ENCODE measurements at places on chromosomes 5 and 9.

DNA sequence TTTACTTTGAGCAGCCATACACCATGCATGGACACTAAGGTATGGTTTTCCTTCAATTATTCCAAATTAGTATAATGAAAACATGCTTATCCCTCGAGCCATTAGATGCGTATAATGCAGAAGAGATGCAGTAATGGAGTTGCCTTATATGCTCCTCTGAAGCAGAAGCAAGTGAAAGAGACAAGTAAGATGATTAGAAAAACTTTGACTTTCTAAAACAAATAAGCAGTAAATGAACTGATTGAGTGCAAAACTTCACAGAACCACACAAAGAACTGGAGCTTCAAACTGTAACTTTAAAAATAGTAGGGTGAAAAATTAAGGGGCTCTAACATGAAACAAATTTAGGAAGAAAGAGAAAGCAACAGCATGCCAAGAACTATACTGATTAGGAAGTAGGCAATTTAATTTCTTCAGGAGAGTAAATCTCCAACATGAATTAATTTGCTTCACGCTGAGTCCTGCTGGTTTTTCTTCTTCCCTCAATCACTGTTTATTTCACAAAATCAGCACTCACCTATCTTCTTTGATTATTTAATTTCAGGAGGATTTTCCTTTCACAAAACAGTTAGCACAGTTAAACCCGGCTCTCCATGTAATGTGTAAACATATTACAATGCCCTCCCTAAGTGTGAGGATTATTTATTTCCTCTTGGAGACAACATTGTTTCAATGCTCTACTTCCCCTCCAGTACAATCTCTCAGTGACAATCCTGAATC lies 90.3 kb upstream of the PAM start:
- DNase-seq = no peak

DNA sequence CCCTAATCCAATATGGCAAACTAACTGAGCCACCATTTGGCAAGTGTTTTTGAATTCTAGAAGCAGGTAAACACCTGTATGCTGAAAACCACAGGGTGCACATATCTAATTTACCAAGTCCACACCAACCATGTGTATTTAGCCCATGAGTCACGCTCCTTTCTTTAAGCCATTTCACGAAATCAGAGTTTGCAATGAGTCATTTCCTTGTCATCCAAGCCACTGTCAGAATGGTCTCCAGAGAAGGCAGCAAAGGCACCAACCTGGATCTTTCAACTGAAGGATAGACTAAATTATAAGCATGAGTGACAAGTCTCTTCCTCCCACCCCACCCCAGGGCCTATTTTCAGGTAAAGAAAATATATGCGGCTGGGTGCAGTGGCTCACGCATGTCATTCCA lies 110.0 kb downstream of the PAX5 start:
- DNase-seq = no peak

GRCh38 chr9:124000161-124000783 lies 11.3 kb upstream of the LHX2 start:
- DNase-seq = no peak

DNA sequence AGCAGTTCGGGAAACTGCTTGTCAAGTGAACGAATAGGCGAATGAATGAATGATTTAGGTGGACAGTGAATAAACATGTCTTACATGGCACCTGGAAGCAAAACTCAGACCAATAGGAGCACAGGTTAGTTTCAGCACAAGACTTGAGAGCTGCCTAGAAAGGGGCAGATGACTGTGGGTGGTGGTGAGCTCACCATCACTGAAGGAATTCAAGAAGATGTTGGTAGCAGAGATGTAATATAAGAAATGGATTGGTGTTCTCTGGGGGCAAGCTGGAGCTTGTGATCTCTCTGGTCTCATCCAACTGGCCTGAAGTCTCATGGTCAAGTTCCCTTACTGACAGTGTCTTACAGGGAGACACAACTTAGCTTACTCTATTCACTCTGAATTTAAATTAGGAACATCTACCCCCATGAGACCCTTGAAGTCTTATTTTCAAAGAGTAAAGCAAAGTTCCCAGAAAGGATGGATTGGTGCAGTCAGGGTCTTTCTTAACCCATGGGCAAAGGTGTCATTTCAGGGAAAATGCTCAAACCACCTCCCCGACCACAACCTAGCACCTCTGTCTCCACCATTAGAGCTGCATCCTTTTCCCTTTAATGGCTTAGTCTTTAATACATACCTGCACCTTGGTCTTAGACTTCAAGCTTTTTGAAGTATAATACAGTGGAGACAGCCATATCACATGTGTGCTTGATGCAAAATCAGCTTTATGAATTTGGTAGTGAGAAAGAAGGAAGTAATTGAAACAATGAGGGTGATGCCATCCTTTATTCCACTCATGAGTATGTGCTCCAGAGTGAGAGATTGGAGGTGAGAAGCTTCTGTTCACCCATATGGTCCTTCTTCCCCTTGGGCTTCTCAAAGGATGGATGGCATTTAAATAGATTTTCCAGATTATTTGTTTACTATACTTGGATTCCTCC lies 5.1 kb downstream of the LCP2 start:
- no peak for DNase-seq

GRCh38 chr5:69170495-69170894 lies 3.5 kb downstream of the CCNB1 start:
- DNase-seq = no peak

DNA sequence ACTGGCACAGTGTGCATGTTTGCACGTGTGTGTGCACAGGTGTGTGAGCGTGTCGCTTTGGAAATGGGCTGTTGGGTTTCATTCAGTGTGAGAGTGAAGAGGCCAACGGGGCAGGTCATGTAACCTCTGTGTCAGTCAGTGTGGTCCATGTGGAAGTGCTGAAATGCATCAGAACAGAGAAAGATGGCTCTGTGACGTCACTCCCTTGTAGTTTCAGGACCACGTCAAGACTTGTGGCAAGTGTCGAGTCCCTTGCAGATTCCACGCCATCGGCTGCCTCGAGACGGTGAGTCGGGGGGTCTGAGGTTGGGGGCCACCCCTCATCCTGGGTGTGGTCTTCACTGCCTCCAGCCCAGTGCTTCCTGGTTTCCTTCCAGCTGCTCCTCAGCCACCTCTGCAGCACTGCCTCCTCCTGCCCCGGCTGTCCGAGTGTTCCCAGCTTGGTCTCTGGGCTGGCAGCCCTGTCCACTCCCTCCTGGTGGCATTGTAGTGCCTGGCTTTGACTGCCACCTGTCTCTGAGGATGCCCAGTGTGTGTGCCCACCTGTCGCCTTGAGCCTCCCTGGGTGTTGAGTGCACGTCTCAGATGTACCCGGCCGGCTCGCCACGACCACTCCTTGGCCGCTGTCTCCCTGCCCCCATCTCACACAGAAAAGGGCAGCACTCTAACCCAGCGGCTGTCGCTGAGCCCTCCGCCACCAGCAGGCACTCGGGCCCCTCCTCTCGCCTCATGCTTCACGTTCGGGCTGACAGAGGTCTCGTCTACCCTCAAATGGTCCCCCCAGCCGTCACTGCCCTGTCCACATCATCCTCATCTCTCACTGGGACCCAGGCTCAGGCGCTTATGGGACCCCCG lies 28.0 kb downstream of the FBXW5 start:
- no peak for DNase-seq

- peak; percentile 20 for DNase-seq
Observed at GRCh38 chr9:91905991-91906469, 44.0 kb downstream of the ROR2 start.

DNA sequence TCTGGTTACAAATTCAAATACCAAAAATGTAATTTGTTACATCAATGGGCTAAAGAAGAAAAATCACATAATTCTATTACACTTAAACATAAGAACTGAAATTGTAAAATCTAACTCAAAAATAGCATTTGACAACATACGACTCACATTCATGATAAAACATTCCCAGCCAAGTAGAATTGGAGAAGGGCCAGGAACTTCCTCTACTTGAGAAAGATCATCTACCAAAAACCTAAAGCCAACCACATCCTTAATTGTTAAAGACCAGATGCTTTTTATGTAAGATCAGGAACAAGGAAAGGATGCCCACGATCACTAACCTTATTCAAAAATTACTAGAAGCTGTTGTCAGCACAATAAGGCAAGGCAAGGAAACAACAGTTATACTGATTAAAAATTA lies 1819.8 kb upstream of the C9orf72 start:
- no peak for DNase-seq

GRCh38 chr5:125461641-125462072 lies 715.2 kb upstream of the ZNF608 start:
- DNase-seq = no peak

- DNase-seq = no peak
Observed at GRCh38 chr5:77877516-77878355, 101.6 kb upstream of the TBCA start.

DNA sequence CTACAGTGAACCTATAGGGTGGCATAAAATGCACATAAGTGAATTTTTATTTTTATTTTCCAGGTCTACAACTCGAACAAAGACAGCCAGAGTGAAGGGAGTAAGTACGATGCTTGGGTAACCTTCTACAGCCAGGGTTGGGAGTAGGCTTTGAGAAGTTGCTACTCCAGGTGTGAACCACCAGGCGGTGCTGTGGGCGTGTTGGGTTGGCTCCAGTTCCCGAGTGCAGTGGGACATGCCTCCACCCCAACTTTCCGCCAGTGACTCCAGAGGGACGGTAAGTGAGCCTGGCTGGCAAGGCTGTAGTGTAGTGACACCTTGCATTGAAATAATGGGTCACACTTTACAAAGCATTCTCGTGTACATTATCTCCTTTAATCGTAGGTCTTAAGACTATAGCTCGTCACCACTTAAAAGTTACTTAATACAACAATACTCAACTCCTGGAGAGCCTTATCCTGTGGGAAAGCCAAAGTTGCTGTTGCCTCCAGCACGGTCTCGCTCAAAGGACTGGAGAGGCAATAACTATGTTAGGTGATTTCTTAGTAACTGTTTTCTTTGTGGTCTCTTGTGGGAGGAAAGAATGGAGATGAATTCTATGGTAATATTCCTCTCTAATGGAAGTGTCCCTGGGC lies 244.0 kb downstream of the ARHGAP26 start:
- no peak for DNase-seq

- DNase-seq = no peak
Observed at GRCh38 chr5:41154491-41154890, 58.8 kb downstream of the C6 start.

- no peak for DNase-seq
Observed at GRCh38 chr5:37722236-37723161, 117.3 kb downstream of the GDNF start.

GRCh38 chr5:150787656-150788055 lies 9.1 kb downstream of the SMIM3 start:
- DNase-seq = no peak

DNA sequence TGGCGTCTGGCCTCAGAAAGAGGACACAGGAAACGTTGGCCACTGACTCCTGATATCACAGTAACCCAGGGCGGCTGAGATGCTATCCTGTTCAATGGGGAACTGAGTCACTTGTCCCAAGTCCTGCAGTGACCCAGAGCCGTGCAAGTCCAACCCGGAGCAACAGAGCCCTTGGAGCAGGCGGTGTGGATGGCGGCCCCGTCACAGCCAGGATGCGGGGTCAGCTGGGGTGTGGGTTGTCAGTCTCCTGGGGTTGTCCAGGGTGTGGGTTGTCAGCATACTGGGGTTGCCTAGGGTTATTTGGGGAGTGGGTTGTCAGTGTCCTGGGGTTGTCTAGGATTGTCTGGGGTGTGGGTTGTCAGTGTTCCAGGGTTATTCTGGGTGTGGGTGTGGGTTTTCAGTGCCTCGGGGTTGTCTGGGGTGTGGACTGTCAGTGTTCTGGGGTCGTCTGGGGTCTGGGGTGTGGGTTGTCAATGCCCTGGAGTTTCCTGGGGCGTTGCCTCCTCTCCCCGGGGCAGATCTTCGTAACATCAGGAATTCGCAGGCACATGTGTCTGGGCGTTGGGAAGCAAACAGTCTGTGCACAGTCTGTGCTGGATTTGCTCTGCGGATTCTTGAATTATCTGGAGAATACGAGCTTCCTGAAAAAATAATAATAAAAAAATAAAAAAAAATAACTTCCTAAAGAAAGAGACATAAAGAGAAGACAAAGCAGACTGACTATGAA lies 257.5 kb downstream of the PARP8 start:
- DNase-seq = no peak

- DNase-seq = no peak
Observed at GRCh38 chr5:177473443-177474001, at the start of gene DBN1. Gene DBN1 (minus strand): TSS chr5:177473634. CDS start chr5:177473521, 113 bp downstream.

GRCh38 chr9:72675586-72675985 lies 154.2 kb downstream of the TMC1 start:
- no peak for DNase-seq

GRCh38 chr5:61177716-61178115 lies 15.4 kb upstream of the SMIM15 start:
- DNase-seq = no peak

- peak; percentile 27 for DNase-seq
Observed at GRCh38 chr5:119435436-119436132, 16.7 kb upstream of the HSD17B4 start.

DNA sequence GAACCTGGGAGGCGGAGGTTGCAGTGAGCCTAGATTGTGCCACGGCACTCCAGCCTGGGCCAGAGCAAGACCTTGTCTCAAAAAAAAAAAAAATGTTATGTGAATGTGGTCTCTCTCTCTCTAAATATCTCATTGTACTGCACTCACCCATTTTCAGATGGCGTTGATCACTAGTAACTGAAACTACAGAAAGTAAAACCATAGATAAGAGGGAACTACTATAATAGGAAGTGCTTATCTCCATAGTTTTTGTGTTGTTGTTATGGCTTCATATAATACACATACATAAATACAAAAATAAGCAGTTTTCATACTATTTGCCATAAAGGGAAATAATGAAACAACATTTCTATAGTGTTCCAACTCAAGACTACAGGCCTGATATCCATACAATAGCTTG lies 9.1 kb downstream of the IL31RA start:
- DNase-seq = no peak

DNA sequence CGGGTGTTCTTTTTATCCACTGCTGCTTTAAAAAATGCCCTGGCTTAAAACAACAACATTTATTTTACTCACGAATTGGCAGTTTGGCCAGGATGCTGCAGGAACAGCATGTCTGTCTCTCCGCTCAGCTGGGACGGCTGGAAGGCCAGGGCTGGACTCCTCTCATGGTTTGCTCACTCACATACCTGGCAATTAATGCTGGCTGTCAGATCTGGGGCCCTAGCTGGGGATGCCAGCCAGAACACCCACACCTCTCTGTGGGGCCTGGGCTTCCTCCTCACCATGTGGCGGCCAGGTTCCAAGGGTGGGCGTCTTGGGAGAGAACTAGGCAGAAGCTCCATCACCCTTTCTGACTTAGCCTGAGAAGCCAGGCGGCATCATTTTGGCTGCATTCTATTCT lies 189.1 kb upstream of the IL12B start:
- no peak for DNase-seq

DNA sequence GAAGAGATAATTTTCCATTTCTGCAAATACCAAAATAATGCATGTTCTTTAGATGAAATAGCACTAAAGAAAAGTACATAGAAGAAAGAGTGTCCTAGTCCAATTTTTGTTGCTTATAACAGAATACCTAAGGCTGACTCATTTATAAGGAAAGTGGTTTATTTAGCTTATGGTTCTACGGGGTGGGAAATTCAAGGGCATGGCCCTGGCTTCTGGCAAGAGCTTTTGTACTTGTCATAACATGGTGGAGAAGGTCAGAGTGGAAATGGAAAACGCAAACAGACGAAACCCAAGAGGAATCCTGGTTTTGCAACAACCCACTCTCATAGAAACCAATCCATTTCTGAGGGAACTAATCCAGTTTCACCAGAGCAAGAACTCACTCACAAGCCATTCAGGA lies 283.7 kb downstream of the CSNK1G3 start:
- DNase-seq = no peak

GRCh38 chr9:112295174-112295573 lies 38.2 kb downstream of the PTBP3 start:
- no peak for DNase-seq
